ENCODE measurements at places on chromosomes 3 and 15.
A peak's percentile ranks its signal among the peaks of the same experiment; 100 is the strongest.

DNA sequence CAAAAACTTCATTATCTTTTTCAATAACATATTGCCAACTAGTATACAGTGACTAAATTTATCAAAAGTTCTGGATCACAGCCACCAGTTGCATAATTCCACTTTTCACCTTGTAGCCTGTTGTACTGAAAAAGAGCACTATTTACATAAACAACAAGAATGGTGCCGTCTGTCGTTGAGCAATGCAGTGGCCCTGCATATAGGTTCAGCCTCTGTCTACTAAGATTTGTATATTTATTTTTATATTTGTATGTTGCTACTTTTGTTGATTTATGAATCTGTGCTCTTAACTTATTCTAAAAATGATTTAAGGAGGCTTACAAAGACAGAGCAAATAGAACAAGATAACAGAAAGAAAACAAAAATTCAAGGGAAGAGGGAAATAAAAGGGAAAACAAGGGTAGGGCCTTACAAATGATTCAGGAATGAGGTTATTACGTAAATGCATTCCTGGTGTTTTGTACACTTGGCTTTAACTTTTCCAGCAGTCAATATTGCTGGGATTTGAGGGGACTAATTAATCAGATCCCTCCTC is 257.6 kb upstream of the STT3B start:
- peak; percentile 38 for DNase-seq

DNA sequence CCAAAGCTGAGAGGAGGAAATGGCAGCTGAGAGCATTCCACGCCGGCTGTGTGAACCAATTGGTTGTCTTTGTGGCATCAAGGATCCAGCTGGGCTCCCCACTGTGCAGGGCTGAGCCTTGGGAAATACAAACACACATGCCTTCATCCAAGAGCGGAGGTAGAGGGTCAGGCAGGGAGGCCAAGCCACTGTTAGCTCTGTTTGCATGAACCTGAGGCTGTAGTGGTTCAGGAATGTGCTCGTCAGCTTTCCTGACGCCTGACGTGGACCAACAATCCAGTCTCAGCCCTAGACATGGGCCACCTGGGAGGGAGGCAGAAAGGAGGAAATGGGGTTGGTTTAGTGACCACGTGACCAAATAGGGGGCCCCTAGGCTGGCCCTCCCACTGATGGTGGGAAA is 276.9 kb downstream of the TLE3 start:
- DNase-seq = no peak

DNA sequence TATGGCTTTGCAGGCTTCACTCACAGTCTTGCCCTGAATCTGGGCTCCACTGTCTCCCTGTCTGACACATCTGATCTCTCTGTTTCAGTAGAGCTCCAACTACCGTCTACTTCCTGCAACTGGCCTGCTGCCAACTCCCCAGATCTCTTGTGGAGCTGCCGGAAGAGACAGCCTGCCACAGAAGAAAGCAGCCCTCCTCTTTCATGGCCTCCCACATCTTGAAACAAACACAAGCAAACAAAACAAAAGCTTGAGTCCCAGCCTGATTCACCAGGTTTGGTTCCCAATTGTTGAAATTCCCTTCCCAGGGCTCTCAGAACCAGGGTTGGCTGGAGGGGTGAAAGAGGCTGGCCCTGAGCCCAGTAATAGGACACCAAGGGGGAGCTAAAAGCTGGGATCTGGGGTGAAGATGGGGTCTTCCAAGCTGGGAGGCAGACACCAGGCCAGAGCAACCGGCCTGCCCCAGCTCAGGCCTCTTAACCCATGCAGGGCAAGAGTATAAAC is 55.3 kb upstream of the CA12 start:
- DNase-seq = peak; percentile 43

GRCh38 chr3:128267541-128267940 is 114.3 kb downstream of the EEFSEC start:
- DNase-seq = no peak

- DNase-seq = no peak
Observed at GRCh38 chr3:153448151-153448829, 286.3 kb downstream of the RAP2B start.

DNA sequence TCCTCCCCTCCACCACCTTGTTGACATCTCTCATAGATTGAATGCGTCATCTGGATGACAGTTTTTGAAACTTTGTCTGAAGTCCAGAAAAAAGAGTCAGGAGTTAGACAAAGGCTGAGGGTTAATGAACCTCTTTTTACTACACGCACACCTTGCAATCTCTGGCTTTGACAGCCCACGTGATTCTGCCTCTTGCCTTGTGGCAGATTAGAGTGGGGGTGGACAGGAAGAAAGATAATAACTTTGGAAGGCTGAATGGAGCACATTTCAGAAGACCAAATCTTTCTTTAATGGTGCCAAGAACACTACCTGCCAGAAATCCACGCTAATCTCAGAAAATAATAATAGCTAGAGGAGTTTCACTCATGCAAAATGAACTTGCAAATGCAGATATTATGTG is 327.9 kb upstream of the TRIM42 start:
- DNase-seq = no peak

- DNase-seq = no peak
Observed at GRCh38 chr3:152976239-152976638, 141.3 kb downstream of the P2RY1 start.

DNA sequence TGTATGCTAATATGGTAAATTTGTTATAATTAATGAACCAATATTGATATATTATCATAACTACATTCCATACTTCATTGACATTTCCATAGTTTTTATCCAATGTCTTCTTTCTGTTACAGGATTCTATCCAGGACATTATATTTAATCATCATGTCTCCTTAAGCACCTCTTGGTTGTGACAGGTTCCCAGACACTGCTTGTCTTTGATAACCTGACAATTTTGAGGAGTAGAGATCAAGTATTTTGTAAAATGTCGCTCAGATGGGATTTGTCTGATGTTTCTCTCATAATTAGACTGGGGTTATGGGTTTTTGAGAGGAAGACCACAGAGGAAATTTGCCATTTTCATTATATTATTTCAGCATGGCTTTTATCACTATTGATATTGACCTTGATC is 317.4 kb downstream of the PLOD2 start:
- DNase-seq = no peak
